ENCODE measurements at places on chromosomes 2 and 18.

DNA sequence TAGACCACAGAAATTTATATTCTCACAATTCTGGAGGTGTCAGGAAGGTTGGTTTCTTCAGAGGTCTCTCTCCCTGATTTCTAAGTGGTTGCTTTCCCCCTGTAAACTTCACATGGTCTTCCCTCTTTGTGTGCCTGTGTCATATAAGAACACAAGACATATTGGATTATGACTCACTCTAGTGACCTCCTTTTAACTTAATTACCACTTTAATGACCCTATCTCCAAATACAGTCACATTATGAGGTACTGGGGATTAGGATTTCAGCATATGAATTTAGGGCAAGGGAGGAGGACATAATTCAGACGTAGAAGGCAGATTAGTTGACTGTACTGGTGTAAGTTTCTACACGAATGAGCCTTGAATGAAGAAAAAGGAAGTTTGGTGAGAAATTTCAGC, 38.2 kb upstream of the EPHA4 start:
- no peak for DNase-seq

GRCh38 chr2:196205881-196206435, 34.6 kb upstream of the STK17B start:
- DNase-seq, result no peak

DNA sequence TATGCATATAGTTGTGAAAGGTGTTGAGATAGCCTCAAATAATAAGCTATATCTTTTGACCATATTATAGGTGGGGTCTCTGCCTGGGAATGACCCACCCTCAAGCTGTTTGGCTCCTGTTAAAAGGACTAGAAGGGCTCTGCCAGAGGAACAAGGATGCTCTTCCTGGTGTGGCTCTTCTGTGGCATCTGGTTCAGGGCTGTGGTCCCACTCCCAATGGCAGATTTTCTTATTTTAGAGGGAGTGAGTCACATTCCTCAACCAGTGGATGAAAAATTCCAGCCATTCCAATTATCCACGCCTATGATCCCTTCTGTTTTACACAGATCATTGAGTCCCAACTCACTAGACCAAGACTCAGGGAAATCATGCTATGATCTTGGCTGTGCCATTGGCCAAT, 119.9 kb downstream of the PARD3B start:
- DNase-seq, result no peak

GRCh38 chr18:36660311-36660710, 168.5 kb downstream of the TPGS2 start:
- DNase-seq, result no peak

DNA sequence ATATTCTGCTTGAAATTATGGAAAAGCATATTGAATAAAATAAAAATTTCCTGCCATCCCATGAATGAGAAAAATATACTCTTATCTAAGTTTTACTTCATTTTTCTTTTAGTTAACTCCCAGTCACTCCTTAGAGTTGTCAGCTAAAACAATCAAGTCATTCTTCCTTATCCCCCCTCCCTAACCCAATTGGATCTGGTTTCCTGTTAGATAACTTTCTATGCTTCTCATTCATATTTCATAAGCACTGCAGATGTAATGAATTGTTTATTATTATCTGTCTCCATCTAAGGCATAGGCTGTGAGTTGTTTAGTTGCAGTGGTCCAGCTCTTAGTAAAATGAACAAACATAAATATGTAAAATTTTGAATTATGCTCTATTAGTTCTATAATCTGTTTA, 244.0 kb upstream of the GCFC2 start:
- DNase-seq, result no peak

DNA sequence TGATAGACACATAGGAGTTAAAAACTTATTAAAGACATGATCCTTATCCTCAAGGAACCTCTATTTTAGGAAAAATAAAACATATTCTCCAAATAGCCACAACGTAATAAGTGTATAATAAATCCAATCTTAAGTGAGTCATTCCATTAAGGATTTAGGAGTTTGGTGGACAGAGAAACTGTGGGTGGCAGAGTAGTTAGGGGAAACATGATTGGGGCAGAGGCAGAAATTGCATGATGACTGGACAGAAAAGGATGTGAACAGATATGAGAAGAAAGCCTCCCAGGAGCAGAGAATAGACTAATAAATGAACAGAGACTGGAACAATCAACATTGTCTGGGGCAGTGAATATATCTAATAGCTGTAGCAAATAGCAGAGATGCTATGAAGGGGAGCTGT, 48.1 kb upstream of the SIGLEC15 start:
- no peak for DNase-seq

DNA sequence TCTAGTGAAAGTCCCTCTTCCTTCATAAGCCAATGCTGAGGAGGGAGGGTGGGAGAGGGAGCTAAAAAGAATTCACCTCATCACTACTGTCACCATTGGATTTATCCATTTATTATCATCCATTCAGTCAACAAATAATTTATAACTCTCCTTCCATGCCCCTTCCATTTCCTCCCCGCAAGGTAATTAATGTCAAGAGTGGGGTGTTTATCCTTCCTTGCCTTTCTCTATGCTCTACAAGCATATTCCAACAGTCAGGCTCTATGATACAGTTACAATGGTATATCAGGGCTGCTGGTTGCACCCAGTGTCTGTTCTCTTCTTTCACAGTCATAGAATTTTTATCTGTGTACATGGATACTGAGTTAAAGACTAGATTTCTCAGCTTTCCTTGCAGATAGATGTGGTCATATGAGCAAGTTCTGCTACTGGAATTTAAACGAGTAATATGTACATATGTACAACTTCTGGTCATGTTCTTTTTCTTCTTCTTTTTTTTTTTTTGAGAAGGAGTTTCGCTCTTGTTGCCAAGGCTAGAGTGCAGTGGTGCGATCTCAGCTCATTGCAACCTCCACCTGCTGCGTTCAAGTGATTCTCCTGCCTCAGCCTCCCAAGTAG, 5.1 kb upstream of the MFSD6 start:
- DNase-seq, result no peak

DNA sequence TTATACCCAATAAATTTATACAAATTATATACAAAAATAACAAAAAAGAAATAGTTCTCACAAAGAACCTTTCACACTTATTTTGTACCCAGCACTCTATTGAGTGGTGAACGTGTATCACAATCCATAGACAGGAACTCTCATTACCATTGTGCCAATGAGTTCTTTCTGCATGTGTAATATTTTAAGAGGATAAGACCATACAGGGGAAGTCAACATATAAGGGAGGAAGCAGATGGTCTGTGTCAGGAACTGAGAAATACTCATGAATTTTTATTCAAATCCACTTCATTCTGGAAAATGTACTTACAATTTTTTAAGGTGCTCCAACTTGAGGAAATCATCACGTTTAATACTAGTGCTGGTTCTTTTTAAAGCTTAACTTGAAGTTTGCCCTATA, 27.1 kb upstream of the ELOA2 start:
- DNase-seq, result no peak

GRCh38 chr2:45199973-45200372, 190.7 kb upstream of the SIX2 start:
- no peak for DNase-seq

- DNase-seq, result peak; percentile 54
These were observed 308.6 kb downstream of the RNF144A start for GRCh38 chr2:7225848-7226247.

DNA sequence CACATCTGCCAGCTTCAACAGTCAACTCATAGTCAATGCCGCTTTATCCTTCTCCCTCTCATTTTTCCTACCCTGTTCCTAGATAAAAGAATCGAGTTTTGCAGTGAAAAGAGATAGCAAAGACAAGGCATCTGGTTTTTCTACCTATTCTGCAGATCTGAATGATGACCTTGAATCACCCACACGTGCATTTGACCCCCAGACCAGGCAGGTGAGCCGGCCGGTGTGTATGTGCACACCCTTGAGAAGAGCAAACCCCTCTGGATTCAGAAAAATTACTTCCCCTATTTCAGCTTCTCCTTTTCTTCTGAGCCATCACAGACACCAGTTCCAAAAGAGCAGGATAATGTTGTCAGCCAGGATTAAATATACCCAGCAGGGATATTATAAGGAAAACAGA, 115.6 kb upstream of the ST6GAL2 start:
- no peak for DNase-seq

DNA sequence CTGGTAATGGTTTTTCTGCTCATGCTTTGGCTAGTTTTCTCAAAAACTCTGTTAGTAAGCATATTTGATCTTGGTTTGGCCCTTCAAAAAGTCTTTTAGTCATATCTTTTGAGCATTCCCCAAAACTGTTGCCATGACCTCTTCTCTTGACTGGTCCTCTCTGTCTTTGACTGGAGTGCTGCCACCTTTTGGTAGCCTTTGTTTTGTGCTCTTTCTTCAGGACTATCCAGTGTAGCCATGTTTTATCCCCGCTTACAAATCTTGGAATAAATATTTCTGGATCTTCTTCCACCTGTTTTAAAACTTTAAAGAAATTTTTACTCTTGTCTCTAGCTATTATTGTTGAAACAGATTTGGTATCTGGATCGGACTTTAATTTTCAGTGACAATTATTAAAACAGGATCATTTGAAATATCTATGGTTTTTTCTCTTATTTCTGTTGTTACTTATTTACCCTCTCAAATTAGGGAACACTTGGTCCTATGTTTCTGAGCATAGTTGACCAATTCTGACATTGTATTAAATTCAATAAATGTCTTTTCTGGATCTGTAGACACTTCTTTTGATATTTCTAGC, 965 bp upstream of the ELOA2 start:
- DNase-seq, result peak; percentile 25

DNA sequence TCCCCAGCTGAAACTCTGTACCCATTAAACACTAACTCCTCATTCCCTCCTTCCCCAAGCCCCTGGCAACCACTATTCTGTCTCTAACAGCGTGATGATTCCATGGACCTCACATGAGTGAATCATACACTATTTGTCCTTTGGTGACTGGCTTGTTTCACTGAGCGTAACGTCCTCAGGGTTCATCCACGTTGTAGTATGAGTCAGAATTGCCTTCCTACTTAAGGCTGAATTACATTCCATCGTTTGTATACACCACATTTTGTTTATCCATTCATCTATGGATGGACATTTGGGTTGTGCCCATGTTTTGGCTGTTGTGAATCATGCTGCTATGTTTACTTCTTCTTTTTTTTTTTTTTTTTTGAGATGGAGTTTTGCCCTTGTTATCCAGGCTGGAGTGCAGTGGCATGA, 19.6 kb upstream of the CABLES1 start:
- no peak for DNase-seq

GRCh38 chr2:147937744-147938349, 82.7 kb downstream of the ORC4 start:
- no peak for DNase-seq

DNA sequence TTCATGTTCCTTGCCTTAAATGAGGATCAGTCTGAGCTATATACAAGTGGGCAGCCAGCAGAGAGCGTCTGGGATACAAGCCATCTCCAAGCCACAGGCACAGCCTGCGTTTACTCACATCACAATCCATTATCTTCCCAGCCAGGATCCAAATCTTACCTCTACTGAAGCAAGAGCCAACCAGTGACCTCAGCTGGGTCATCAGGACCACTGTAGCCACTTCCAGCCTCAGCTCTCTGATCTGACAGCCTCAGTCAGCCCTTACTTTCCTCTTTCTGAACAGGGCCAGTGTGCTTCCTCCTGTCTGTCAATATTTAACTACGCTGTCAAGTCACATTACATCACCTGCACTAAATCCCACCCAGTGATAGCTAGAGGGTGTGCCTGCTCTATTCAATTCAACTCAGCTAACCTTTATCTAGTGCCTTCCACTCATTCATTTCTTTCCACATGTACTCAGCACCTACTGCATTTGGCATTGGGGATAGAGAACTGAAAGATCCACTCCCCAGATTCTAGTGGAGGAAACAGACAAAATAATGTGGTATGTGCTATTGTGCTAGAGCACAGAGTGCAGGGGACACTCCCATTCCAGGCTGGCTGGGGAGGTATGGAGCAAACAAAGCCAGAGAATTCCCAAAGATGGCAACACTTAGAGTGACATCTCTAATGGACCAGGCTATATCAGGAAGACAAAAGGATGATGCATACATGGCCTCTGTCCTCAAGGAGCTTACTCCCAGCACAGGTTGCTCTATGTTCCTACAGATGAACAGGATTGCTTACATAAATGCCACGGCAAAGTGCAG, 146.5 kb downstream of the NCKAP5 start:
- peak; percentile 5 for DNase-seq

- DNase-seq, result no peak
These were observed 107.8 kb upstream of the PGAP1 start for GRCh38 chr2:197034292-197034691.

DNA sequence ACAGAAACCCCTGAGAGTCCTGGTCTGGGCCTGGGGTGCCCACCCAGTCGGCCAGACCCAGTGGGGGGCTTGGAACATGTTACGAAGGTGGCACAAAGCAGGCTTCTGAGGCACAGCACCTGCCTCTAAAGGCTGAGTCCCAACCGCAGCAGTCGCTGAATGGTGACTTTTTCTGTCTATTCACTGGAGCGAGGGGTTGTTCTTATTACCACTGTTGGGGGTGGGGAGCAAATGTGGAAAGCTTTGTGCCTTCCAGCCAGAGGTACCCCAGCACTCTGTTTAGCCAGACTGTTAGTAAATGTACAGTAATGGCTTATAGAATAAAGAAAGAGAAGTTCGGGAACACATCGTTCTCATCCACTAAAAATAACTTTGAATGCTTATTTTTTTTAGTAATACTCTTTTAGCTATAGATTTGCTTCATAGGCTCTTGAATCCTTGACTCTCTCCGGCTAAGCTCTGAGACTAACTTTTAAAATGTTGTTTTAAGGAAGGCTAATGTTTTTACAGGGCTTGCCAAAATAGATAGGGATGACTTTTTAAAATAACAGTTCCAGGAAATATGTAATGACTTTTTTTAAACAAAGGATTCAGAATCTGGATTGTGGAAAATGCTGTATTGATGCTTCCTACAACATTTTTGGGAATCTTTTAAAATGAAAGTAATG, 23.4 kb upstream of the PTPN2 start:
- DNase-seq, result no peak

GRCh38 chr2:88258208-88258607, 88.1 kb downstream of the THNSL2 start:
- DNase-seq, result no peak

DNA sequence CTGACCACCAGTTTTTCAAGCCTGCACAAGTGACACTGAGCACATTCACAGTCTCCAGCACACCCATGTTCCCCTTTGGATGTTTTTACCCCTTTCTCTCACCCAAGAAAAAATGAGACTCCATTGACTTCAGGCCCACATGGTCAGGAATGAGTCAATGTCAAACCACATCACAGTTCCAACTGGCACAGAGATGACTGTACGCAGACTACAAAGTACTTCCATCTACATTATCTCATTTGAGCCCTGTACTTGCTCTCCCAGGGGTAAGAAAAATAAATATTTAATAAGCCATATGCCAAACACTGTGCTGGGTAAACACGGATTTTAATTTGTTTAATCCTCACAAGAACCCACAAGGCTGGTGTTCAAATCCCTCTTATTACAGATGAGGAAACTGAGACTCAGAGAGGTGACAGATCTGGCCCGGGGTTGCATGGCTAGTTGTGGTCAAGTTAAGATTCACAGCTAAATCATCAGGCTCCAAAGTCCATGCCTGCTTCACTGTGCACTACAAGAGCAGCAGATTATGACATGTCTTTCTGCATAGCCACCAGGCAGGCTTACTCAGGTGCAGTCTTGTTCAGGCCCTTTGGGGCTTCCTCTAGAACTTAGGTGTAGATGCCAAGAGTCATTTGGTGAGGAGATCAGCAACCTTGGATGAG, 106.1 kb downstream of the TXNL1 start:
- DNase-seq, result no peak
